ENCODE measurements at places on chromosomes 1 and 21. TPM values are rescaled to one million over a fixed set of nuclear protein-coding genes. Genes with fewer than 3 reads are reported as not detected.

DNA sequence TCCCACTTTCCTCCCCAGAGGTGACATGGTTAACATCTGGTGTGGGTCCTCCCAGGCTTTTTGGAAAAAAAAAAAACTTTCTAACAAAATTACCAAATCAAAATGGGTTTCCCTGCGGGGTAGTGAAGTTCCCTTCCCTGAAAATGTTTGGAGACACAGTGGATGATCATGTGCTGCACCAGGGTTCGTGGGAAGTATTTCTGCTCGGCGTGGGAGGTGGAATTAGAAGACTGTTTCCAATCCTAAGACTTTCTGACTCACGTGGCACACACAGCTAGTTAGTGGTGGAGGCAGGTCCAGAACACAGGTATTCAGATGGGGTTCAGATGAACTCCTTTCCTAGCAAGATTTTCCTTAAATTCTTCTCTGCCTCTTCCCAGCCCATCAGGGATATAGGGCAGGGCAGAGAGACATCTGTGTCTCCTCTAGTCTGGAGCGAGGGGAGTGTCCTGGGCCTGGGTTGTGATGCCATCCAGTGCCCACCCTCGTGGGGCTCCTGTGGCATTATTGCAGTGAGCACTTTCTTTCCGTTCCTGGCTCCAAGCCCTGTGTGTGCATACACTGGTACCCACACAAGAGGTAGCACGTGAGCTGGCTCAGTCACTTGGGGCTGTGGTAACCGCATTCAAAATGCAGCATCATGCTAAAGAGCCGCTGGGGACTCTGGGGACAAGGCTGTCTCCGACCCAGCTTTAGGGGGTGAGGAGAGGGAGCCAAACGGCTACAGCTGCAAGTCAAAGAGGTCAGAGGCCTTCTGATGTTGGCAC, 27.5 kb downstream of the KCNC4 start:
- DNase-seq, result no peak

The FMO3 gene
- 2.3 TPM for total RNA-seq

GRCh38 chr1:230368363-230368762, 57.8 kb downstream of the PGBD5 start:
- DNase-seq, result no peak

The TCHHL1 gene
- not detected for total RNA-seq

GRCh38 chr1:167584581-167584980, 31.0 kb upstream of the CREG1 start:
- DNase-seq, result no peak

The PODN gene
- total RNA-seq, result 67.6 TPM

DNA sequence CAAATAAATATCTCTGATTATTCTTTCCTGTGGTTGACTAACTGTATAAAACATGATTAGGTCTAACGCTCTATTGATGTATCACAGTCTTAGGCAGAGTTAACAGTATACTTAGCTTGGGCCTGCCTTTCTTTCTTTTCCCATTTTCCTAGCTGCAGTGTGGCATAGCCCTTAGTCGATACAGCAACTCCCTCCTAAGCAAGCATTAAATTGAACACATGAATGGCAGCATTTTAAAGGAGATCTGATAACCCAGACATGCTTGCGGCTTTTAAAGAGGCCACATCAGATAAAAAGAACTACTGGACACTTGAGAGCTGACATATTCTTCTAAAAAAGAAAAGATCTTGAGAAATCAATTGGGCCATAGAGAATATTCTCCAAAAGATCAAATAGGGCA, 312.0 kb upstream of the TMPRSS15 start:
- no peak for DNase-seq

The HTR6 gene
- not detected for total RNA-seq

DNA sequence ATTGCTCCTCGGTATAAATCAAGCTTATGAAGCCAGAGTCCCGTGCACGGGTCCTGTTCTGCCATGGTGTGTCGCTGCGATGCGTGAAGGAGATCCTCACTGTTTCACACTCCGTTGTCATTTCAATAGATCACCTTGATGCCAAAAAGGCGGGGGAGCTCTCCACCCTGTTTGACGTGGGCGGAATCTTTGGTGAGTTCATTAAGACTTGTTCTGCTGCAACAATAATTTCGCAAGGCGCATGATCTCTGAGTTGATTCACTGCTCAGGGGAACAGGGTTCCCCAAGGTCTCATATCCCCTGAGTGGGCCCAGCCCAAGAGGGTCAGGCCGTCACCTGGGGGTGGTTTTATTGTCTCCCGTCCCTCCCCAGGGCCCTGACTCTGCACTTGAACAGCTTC, 50.0 kb downstream of the SLC37A1 start:
- DNase-seq, result peak; percentile 32

All from sigmoid colon (tissue), 7 donors.